ENCODE measurements at places on chromosomes 12 and 14.
A peak's percentile ranks its signal among the peaks of the same experiment; 100 is the strongest.

DNA sequence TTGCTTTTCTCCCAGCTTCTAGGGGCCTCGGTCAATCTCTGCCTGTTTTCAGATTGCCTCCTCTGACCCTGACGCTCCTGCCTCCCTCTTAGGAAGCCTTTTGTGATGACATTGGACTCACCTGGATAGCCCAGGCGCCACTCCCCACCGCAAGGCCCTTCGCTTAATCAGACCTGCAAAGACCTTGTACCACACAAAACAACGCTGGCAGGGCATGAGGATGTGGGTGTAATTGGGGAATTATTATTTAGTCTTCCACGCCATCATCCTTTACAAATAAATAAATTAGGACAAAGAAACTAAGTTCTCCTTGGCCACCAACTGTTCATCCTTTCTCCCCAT is 7.7 kb upstream of the VPS37B start:
- no peak for DNase-seq

DNA sequence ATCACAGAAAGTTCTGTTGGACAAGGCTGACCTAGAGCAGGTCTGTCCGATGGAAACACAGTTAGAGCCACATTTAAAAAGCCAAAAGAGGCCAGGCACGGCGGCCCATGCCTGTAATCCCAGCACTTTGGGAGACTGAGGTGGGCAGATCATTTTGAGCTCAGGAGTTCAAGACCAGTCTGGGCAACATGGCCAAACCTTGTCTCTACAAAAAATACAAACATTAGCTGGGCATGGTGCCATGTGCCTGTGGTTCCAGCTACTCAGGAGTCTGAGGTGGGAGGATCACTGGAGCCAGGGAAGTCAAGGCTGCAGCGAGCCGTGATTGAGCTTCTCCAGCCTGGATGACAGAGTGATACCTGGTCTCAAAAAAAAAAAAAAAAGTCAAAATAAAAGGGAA is 14.9 kb downstream of the UBE3B start:
- DNase-seq = no peak

DNA sequence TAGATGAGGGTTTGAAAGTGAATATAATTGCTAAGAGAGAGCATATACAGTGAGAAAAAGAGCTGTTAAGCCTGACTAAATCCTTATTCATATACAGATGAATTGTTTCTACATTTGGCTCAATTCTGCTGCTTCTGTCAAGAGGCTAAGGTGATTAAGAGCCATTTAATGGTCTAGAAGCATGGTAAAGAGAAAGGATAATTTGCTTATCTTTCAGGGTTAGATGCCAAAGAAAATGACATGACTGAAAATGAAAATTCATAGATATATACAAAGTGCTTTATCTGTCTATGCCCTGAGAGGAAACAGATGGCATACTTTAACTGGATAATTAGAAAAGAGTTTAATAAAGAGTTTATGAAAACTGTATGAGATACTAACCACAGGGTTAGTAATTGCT is 834.9 kb downstream of the SLC6A15 start:
- DNase-seq = no peak

DNA sequence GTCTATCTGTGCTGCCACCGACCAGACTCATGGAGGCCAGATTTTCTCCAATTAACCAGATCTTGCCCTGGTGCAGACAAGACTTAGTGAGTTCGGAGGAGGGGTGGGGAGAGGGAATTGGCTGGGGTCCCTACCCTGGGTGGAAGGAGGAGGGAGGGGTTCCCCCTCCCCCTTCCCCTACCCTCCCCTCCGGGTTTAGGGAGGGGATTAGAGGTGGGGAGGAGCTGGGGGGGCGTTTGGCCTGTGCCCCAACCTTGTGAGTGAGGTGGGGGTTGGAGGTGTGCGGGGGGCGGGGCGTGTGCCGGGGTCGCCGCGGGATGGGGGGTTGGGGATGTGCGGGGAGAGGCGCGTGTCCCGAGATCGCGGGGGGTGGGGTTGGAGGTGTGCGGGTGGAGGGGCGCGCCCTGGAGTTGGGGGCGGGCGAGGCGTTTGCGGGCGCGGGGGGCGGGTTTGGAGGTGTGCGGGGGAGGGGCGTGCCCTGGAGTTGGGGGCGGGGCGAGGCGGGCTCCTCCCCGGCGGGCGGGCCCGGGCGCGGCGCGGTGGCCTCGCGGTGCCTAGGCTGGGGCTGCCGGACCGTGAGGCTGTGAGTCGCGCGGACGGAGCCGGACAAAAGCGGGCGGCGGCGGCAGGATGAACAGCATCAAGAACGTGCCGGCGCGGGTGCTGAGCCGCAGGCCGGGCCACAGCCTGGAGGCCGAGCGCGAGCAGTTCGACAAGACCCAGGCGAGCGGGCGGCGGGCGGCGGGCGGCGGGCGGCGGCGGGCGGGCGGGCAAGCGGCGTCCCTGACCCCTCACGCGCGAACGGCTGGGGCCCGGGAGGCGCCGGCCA is at the start of gene HIP1R:
HIP1R (plus strand) TSS at position 537 of the 829 bp plus-strand sequence; CDS start at position 631, 94 bp downstream.
- peak; percentile 18 for DNase-seq

- no peak for DNase-seq
These were observed at the start of gene HOXC9 for GRCh38 chr12:54000116-54001114. Gene HOXC9, plus strand, starts transcription at chr12:54000161. Its CDS starts 28 bp downstream, at chr12:54000189.

All from SW 1271 (cell line).